Bronchial epithelial cell (primary cell): ENCODE measurements at places on chromosomes 1 and 21.

DNA sequence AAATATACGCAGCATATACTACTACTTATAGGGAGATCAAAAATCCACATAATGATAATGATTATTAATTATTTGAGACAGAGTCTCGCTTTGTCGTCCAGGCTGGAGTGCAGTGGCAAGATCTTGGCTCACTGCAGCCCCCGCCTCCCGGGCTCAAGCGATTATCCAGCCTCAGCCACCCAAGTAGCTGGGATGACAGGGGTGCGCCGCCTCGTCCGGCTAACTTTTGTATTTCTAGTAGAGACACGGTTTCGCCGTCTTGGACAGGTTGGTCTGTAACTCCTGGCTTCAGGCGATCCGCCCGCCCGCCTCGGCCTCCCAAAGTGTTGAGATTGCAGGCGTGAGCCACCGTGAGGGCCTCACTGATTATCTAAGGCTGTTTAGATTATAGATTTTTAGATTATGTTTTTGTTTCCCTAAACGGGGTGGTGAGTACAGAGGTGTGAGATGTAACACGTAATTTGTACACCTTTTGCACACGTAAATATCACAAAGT is 548 bp upstream of the SLC25A33 start:
- DNase-seq, result no peak

GRCh38 chr1:16019644-16020277 is 1.9 kb upstream of the HSPB7 start:
- peak; percentile 15 for DNase-seq

- DNase-seq, result no peak
Observed at GRCh38 chr1:27634177-27634984, 604 bp downstream of the FGR start.

- DNase-seq, result no peak
Observed at GRCh38 chr1:27622828-27623227, 12.2 kb downstream of the FGR start.

DNA sequence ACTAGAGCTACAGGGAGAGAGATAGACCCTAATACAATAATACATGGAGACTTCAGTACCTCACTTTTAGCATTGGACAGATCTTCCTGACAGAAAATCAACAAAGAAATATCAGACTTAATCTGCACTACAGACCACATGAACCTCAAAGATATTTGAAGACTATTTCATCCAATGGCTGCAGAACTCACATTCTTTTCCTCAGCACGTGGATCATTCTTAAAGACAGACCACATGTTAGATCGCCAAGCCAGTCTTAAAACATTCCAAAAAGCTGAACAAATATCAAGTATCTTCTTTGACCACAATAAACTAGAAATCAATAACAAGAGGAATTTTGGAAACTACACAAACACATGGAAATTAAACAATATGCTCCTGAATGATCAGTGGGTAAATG is 576.0 kb downstream of the KIF26B start:
- no peak for DNase-seq
